Naive thymus-derived CD4-positive, alpha-beta T cell (primary cell): ENCODE measurements at places on chromosomes 13 and 19.
A peak's percentile ranks its signal among the peaks of the same experiment; 100 is the strongest.

DNA sequence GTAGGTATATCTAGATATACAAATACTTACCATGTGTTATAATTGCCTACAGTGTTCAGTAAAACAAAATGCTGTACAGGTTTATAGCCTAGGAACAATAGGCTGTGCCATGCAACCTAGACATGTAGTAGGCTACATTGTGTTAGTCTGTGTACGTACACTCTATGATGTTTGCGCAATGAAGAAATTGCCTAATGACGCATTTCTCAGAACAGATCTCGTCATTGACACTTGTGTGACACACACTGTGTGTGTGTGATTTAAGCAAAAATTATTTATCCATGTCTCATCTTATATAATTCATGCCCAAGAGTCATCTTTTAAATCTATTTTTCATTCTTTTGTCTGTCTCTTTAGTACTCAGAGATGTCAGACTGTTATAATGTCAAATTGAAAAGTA is 1888.8 kb upstream of the PCDH20 start:
- no peak overlapping the region for H3K27ac ChIP-seq
- H3K4me1 ChIP-seq: no peaks in the 10 kb centered on the region
- H3K36me3 ChIP-seq: no peaks in the 10 kb centered on the region

GRCh38 chr19:18426416-18426767 is 7.2 kb downstream of the SSBP4 start:
- no peaks in the 10 kb centered on the region for H3K36me3 ChIP-seq
- H3K4me3 ChIP-seq: no peak overlapping the region
- no peak for DNase-seq
- H3K4me1 ChIP-seq: peaks cover 59% of the 10 kb centered on the region

- H3K4me3 ChIP-seq: no peak overlapping the region
- no peak for DNase-seq
These were observed 3.2 kb downstream of the LILRA5 start for GRCh38 chr19:54309811-54310210.

DNA sequence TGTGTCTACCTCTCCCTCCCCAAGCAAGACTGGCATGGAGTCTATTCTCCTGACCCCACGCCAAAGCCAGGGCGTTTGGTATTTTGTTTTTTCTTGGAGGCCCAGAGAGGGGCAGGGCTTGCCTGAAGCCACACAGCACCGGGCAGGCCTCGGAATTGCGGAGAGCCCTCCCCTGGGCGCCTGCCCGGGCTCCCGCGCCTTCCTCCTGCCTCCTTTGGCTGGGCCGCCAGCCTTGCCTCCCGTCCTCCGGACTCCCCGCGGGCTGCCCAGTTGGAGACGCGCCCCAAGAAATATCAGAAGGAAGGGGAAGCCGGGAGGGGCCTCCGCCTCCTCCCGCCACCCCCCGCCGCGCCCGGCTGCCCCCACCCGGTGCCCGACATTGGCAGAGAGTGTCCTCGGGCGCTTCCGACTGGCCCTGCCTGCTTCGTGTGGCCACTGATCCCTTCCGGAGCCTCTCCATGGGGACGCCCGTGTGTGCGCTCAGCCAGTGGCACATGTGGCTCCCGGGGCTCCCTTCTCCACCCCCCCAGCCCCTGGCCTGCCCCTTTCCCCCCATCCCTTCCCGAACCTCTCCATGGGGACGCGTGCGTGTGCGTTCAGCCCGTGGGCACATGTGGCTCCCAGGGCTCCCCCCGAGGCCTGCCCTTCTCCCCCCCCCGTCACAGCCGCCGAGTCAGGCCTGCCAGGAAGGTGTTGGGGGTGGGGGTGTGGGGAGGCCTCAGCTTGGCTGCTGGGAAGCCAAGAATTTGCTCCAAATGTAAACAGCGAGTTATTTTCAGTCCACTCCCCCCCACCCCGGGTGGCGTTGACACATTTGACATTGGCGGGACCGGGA is 37.3 kb downstream of the NFIC start:
- no peaks in the 10 kb centered on the region for H3K27me3 ChIP-seq
- no peak overlapping the region for H3K27ac ChIP-seq
- no peak for DNase-seq
- no peaks in the 10 kb centered on the region for H3K4me1 ChIP-seq
- no peak overlapping the region for H3K4me3 ChIP-seq
- H3K36me3 ChIP-seq: no peaks in the 10 kb centered on the region

- H3K27ac ChIP-seq: no peak overlapping the region
- no peak overlapping the region for H3K4me3 ChIP-seq
- H3K36me3 ChIP-seq: no peaks in the 10 kb centered on the region
- DNase-seq: no peak
These were observed 25.9 kb downstream of the IGFL2 start for GRCh38 chr19:46173886-46174480.

DNA sequence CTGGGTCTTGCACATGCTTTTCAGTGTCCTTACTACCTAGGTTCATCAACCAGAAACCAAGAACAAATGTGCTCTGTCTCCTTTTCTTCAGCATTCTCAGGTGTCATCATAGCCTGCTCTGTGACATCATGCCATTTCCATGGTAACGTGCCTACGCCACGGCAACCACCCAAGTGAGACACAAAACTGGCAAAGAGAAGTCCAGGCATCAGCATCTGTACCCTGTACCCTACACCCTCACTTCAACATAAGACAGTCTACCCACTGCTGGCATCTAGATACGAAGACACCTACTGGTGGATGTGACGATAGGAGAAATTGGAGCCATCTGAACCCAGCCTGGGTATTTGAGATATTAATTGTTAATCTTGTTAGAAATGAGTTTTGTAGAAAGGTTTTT is 13.3 kb downstream of the ZC3H4 start:
- no peak overlapping the region for H3K27ac ChIP-seq
- no peaks in the 10 kb centered on the region for H3K36me3 ChIP-seq
- H3K4me3 ChIP-seq: no peak overlapping the region
- H3K27me3 ChIP-seq: no peaks in the 10 kb centered on the region
- no peak for DNase-seq
- H3K4me1 ChIP-seq: peaks cover 6% of the 10 kb centered on the region

- peak overlapping the region; percentile 52 for H3K27ac ChIP-seq
- peak overlapping the region; percentile 19 for H3K4me3 ChIP-seq
- no peak for DNase-seq
- no peaks in the 10 kb centered on the region for H3K36me3 ChIP-seq
- H3K4me1 ChIP-seq: peaks cover 54% of the 10 kb centered on the region
- no peaks in the 10 kb centered on the region for H3K27me3 ChIP-seq
These were observed 56.7 kb upstream of the MED4 start for GRCh38 chr13:48151363-48152161.

GRCh38 chr13:74068471-74068870 is 65.7 kb downstream of the KLF12 start:
- H3K4me1 ChIP-seq: peaks cover 48% of the 10 kb centered on the region
- H3K36me3 ChIP-seq: no peaks in the 10 kb centered on the region
- no peaks in the 10 kb centered on the region for H3K27me3 ChIP-seq
- H3K4me3 ChIP-seq: no peak overlapping the region
- H3K27ac ChIP-seq: no peak overlapping the region
- no peak for DNase-seq

DNA sequence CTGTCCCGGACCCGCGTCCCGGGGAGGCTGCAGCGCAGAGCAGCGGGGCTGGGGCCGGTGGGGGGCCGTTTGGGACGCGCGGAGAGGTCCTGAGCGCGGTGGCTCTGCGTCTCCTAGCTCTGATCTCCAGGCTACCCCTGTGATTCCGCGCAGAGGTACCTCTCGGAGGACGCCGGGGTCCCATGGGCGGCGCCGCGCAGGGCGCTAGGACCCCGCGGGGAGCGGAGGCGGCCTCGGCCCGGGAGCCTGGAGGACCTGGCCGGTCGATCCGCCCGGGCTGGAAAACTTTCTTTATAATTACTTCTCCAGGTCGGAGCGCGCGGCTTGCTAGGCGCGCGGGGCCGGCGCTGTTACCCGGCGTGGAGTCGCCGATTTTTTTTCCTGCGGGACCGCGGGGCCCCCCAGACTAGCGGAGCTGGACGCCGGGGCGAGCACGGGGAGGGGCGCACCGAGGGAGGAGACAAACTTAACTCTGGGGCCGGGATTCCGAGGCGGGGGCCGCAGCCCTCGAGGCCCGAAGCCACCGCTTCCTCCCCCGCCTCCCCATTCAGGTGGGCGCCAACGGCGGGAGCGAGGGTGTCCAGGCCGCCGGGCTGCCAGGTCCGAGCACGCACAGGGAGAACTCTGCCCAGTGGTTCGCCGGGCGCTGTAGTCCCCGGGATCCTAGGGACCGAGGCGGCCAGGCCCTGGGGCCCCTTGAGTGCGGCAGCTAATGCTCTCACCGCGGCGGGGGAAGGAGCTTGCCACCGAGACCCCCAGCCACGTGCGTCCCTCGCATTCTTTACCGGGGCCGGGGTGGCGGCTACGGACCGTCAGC is 848 bp upstream of the CEBPA start:
- no peaks in the 10 kb centered on the region for H3K36me3 ChIP-seq
- H3K4me3 ChIP-seq: peak overlapping the region; percentile 41
- H3K27me3 ChIP-seq: no peaks in the 10 kb centered on the region
- no peak overlapping the region for H3K27ac ChIP-seq

GRCh38 chr13:49935171-49936074 is 717 bp downstream of the SPRYD7 start:
- peak; percentile 2 for DNase-seq
- H3K4me1 ChIP-seq: peaks cover 10% of the 10 kb centered on the region
- H3K27me3 ChIP-seq: no peaks in the 10 kb centered on the region
- no peaks in the 10 kb centered on the region for H3K36me3 ChIP-seq

DNA sequence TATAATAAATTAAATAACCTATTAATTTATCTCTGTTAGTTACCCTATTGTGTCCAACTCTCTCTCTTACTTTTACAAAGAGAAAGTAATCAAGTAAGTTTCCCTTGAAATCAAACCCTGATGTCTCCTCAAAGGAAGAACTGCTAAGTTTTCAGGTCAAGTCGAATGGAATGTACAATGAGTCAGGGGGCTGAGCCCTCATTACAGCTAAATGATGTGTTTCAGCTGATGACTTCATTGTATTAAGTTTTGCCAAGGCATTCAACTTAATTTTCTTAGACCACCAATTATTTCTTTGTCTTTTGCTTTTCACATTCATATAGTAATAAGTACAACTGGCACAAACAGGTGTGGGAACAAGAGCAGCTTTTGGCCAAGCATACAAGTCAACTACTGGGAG is 54.7 kb upstream of the DCT start:
- no peaks in the 10 kb centered on the region for H3K36me3 ChIP-seq
- H3K4me3 ChIP-seq: no peak overlapping the region
- DNase-seq: no peak
- no peaks in the 10 kb centered on the region for H3K27me3 ChIP-seq
- no peak overlapping the region for H3K27ac ChIP-seq

DNA sequence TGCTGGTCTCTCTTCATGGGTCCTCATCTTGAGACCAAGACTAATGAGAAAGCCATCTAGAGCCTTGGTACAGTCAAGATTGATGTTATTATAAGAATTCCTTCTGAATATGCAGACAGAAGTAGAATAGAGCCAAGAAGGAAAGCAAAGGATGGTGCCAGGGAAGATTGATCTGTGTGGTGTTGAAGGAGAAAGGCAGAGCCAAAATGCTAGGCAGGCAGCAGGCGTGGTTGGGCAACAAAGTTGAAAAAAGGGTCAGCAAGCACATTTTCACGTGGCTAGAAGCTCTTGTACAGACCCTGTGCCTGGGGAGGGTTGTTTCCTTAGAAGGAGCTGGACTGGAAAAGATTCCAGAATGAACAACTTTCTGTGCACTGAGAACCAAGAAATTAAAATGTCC is 319.7 kb upstream of the ARGLU1 start:
- DNase-seq: no peak
- no peaks in the 10 kb centered on the region for H3K4me1 ChIP-seq
- H3K27me3 ChIP-seq: no peaks in the 10 kb centered on the region
- no peak overlapping the region for H3K4me3 ChIP-seq

DNA sequence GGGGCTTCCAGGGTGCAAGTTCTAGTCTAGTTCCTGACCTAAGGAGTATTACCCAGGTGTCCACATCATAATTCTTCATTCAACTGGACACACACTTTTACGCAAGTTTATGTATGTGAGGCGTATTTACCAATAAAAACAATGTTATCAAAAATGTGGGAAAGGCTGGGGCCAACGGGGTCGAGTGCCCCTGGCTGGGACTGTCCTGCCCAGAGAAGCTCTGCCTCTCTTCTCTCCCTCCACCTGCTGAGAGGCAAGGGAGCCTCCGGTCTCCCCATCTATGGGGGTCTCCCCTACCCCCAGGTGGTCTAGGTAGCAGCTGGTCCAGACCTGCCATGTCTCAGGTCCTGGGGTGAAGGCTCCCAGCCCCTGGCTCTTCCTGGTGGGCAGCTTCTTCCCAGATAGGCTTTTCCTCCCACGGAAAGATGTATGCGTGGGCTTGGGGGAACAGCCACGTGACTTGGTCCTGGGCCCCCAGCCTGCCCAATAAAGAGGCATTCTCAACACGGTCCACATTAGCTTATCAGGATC is 132.4 kb downstream of the USP12 start:
- H3K27ac ChIP-seq: no peak overlapping the region
- no peak for DNase-seq
- H3K27me3 ChIP-seq: no peaks in the 10 kb centered on the region
- no peaks in the 10 kb centered on the region for H3K4me1 ChIP-seq
- no peak overlapping the region for H3K4me3 ChIP-seq

GRCh38 chr19:6501740-6502648 is at the start of gene TUBB4A:
Gene TUBB4A, minus strand, starts transcription at chr19:6502309. Its CDS starts 97 bp downstream, at chr19:6502212.
- no peaks in the 10 kb centered on the region for H3K36me3 ChIP-seq
- DNase-seq: peak; percentile 58
- peak within 1 kb of the TSS; percentile 46 for H3K4me3 ChIP-seq
- peak within 1 kb of the TSS; percentile 55 for H3K27ac ChIP-seq

DNA sequence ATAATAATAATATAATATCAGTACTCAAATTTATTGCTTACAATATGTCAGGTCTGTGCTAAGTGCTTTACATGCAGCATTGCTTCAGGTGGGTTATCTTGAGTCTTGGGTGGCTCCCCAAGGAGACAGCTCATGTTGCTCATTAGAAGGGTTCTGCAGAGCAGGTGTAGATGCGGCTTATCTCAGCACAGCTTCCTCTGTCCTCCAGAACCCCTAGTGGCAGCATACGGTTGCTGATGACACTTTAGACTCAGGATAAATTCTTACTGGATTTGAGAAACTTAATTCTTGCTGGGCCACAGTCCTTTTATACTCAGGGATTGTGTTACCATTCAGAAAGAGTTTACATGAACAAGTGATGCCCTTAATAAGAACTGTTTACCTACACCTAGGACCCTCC is 8.9 kb downstream of the COG3 start:
- H3K27ac ChIP-seq: no peak overlapping the region
- DNase-seq: peak; percentile 25

GRCh38 chr13:59623206-59623915 is 540.4 kb downstream of the DIAPH3 start:
- no peaks in the 10 kb centered on the region for H3K36me3 ChIP-seq
- H3K4me3 ChIP-seq: no peak overlapping the region
- H3K27ac ChIP-seq: no peak overlapping the region

- no peak for DNase-seq
- H3K27ac ChIP-seq: no peak within 1 kb of the TSS
- no peaks in the 10 kb centered on the region for H3K27me3 ChIP-seq
- no peak within 1 kb of the TSS for H3K4me3 ChIP-seq
- H3K36me3 ChIP-seq: peaks cover 26% of the 10 kb centered on the region
- no peaks in the 10 kb centered on the region for H3K4me1 ChIP-seq
These were observed at the start of gene CERS1 for GRCh38 chr19:18895824-18896341. Gene CERS1, minus strand, starts transcription at chr19:18896158. Its CDS starts 86 bp downstream, at chr19:18896072.

- no peaks in the 10 kb centered on the region for H3K36me3 ChIP-seq
These were observed 8.6 kb upstream of the RNF6 start for GRCh38 chr13:26230703-26231102.

- H3K4me1 ChIP-seq: no peaks in the 10 kb centered on the region
- no peak overlapping the region for H3K4me3 ChIP-seq
- H3K27ac ChIP-seq: no peak overlapping the region
- H3K36me3 ChIP-seq: no peaks in the 10 kb centered on the region
These were observed 35.4 kb downstream of the GSX1 start for GRCh38 chr13:27827646-27828045.

GRCh38 chr13:107864543-107865317 is 350.6 kb downstream of the LIG4 start:
- H3K27ac ChIP-seq: no peak overlapping the region
- H3K27me3 ChIP-seq: no peaks in the 10 kb centered on the region
- no peaks in the 10 kb centered on the region for H3K4me1 ChIP-seq
- H3K4me3 ChIP-seq: no peak overlapping the region
- DNase-seq: no peak
